ENCODE measurements at places on chromosomes 11 and 22.

GRCh38 chr22:37224757-37225420, 12.6 kb upstream of the SSTR3 start:
- no peak for DNase-seq

DNA sequence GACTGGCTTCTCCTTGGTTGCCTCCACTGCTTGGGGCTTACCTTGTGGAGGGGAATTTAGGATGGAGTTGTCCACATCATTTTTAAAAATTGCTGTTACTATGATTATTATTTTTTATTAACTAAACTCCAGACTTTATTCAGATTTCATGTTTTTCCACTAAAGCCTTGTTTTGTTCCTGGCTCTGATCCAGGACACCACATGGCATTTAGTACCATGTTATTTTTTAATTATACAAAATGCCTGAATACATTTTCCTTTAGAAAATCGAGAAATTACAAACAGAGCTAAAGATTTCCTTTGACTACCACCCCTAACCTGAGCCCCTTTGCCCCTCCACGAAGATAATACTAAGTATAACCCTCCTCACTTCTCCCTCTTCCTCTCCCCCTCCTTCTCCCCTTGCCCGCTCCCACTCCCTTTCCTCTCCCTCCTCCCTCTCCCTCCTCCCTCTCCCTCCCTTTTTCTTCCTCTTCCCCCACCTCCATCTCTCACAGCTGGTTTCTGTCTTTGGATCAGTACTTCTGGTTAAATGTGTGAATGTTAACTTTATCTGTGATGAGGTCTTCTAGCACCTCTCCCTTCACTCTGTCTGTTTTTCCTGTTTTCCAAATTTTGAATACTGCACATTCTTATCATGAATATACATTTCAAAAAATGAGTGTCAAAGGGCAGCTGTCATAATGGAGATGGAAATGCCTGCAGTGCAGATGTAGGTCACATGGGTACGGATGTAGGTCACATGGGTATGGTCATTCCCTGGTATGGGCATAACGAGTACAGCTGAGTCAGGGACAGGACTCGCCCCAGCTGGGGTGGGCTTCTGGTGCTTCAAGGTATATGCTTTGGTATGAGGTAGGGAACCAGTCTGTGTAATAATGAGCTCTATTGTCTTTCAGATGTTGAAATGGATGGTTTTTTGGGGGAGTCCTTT, 54.4 kb upstream of the OR4B1 start:
- DNase-seq = no peak

DNA sequence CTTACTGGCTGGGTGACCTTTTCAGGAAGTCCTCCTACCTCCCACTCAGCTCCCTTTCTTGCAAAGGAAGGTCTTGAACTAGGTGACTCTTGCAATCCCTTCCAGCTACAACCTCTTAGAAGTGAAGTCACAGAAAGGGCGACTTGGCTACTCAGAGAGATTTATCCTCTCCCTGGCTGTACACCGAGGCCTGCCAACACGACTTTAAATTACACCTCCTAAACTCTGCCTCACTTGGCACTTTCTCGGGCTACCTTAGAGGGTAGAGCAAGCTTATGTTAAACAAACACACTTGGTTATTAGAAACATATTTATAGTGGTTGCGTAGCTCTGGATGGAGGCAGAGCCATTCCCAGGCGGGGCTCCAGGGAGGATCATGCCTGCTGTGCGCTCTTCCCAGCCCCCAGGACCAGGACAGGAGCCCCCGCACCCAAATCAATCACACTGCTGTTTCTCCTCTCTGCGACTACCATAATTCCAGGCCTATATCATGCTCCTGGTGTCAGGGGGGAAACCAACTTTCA, 358.4 kb downstream of the BUD13 start:
- no peak for DNase-seq

- DNase-seq = no peak
These were observed 37.4 kb upstream of the ZBED5 start for GRCh38 chr11:10895285-10895684.

GRCh38 chr11:4093519-4094347, 866 bp upstream of the RRM1 start:
- no peak for DNase-seq

DNA sequence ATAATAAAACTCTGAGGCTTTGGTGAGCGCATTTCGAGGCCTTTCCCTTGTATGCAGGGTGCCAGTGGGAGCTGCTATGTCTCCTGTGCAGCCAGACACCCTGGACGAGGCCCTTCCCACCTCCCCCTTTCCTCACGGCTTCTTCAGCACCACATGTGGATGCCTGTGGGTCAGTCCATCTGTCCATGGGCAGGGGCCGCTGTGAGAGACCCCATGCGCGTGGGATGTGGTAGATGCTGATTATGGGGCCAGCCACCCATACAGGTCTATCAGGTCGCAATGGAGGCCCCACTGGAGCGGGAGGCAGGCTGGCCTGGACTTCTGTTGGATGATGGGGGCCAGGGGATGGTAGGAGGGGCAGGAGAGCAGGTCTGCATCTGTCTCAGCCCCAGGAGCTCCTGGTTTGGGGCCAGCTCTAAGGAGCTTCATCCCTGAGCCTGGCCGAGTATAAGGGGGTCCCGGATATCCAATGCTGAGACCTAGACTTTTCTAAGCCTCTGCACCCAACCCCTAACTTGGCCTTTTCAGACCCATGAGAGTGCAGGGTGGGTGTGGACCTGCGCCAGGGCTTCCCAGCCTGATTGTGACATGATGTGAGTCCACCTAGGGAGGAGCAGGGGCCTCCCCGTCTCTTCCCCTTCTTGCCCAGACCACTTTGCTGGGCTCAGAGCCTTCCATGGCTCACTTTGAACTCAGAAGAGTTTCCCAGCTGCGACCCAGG, 14.0 kb upstream of the DGCR8 start:
- no peak for DNase-seq

DNA sequence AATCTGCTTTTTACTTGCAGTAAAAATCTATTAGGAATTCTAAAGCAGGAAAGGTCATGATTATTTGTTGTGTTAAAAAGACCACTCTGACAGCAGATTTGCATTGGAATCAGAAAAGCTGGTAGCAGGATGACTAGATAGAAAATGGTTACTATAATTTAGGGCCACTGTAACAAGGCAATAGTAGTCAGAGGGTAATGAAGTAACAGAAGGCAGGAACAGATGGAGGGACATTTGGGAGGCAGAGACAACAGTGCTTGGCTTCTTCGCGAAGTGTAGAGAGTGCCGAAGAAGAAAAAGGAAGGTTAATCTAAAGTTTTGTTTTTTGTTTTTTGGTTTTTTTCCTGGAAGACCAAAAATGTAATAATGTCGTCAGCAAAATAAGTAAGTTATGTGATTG, 129.8 kb upstream of the SLC5A12 start:
- DNase-seq = no peak

- DNase-seq = no peak
These were observed 9.8 kb downstream of the FAM111A start for GRCh38 chr11:59152312-59152951.

DNA sequence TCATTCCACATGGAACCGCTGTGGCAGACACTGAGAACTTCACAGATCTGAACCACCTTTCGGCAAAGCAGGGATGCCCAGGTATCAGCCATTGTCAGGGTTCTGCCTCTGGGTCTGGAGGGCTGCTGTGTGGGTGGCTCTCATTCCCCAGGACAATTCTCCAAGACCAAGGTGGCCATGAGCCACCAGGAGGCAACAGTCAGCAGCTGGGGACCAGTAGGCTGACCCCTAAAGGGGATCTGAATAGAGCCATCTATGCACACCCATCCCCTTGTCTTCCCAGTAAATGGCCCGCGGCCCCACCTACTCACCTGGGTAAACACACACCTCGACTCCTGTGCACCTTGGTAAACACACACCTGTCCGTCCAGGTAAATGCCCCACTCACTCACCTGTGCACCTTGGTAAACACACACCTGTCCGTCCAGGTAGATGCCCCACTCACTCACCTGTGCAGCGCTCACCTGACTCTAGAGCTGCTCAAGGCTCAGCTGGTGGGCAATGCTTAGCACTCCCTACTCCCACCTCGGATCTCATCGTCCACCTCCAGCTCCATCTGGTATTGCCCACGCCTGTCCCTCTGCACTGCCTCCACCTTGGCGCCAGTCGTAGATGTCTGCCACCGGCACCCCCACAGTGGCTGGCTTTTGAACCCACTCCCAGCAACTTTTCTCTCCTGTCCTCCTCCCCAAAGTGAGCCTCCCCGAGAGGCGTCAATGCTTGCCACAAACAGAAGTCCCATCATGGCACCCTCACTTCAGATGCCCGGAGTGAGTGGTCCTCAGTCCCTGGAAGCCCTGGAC, 10.2 kb downstream of the SLC25A1 start:
- DNase-seq = no peak

- DNase-seq = no peak
These were observed 60.3 kb downstream of the IRAG1 start for GRCh38 chr11:10633261-10633660.

GRCh38 chr11:85988780-85989179, 80.1 kb downstream of the PICALM start:
- DNase-seq = no peak

DNA sequence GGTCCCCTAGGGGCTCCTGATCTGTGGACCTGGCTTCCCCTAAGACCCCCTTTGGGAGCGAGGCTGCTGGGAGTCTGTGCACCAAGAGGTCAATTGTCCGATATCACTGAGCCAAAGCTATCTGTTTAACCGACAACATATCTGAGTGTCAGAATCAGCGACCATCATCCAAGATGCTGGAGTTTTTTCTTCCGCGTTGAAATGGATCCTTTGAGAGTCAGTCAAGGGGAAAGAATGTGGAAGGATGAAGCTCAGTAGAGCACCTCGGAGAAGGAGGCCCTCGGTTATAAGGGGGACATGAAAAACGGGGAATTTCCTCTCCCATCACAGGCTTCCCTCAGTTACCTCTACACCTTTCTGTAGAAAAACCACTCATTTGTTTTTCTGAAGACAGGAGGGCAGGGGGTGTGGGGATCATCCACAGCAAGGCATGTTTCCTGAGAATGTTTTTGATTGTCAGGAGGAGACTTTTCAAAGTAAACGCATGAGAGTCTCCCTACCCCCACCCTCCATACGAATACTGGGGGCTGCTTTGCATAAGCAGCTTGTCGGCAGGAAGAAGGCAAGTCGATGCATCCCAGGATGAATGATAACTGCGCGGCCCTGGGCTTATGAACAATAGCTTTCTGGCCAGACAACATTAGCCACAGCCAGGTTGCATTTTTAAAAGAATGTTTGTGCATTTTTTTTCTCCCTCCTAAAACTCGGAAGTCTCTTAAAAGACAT, 37.7 kb upstream of the CCND1 start:
- DNase-seq = no peak

DNA sequence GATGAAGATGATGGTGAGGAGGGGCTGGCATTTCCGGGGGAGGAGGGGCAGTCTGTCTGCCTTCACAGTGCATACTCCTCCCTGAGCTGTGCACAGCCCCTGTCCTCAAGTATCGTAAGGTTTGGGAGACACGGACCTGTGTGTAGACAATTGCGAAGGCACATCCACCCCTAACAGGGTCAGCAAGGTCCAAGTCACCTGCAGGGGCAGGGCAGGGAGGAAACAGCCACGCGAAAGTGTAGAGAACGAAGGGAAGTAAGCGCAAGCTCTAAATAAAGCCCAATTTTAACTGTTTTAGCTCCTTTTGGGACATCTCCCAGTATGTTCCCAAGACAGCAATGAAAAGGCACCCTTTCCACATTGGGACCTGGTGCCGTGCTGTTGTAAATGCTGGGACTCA, 448.2 kb downstream of the TBC1D22A start:
- DNase-seq = no peak

GRCh38 chr11:76617553-76618265, 52.8 kb downstream of the LRRC32 start:
- no peak for DNase-seq

- no peak for DNase-seq
These were observed 2.4 kb downstream of the TRIM44 start for GRCh38 chr11:35664977-35665441.

DNA sequence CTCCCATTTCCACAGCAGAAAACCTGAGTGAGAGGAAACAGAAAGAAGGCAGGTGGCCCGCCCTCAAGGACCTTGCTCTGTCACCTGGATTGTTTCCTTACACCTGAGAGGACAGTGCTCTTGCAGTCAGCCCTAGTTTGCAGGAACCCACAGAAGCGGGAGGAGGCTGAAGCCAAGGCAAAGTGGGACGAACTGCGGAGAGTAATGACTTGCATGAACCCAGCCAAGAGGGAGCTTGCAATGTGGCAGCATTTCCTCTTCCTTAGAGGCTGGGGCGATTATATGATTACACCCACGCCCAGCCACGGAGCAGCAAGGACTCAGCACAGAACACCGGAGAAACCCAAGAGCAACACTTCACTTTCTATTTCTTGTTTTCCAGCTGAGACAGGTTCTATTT, 102.6 kb downstream of the SPON1 start:
- DNase-seq = no peak

DNA sequence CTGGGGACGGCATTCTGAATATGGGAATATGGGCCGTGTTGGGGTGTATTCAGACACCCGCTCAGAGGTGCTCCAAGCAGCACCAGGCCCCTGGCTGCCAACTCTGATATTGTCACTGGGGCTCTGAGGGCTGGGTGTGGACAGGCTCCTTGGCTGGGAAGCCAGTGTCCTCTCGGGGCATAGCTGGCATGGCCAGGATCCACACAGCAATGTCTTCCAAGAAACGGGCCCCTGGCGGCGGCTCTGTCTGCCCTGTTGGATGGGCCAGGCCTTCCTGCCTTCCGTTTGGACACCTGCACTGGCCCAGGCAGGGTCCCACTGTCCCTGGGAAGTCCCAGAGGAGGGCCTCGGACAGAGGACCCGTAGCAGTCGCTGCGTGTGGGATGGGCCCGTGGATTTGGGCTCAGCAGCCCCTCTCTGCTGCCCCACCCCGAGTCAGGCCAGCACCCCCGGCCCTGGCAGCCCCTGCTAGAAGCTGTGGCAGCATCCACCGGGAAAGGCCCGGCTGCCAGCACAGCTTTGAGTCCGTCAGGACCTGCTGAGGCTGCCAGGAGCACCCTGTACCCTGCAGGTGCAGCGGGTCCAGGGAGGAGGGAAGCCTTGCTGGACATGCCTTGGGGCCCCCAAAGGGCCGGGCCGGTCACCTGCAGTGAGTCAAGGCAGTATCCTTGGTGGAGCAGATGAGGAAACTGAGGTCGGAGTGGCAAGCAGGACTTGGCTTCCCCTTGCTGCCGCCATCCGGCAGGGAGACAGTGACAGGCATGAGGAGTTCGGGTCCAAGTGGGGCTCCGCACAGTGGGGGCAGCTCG, 4.1 kb downstream of the PANX2 start:
- DNase-seq = no peak

DNA sequence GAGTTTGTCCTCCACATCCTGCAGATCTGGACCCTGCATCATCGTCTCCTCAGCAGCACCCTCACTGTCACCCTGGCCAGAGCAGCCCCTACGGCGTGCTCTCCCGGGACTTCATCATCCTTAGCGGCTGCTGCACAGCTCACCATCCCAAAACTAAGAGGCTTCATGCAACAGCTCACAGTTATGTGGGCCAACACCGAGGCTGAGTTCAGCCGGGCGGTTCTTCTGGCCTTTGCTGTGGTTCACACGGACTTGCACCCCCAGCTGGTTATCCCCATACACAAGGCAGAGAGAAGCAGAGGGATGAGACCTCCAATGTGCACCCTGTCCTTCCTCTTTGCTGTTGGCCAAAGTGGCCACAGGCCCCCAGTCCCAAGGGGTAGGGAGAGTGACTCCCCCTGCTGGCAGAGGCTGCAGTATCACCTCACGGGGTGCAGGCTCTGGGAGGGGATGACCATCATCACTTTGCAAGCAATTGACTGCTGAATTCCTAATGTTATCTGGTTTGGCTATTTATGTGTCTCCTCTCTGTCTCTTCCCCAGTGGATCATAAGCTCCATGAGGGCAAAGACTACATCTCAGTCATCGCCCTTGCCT, 276.8 kb downstream of the BRD1 start:
- DNase-seq = no peak
